EL (cell line): ENCODE measurements at places on chromosomes 2 and 18.

DNA sequence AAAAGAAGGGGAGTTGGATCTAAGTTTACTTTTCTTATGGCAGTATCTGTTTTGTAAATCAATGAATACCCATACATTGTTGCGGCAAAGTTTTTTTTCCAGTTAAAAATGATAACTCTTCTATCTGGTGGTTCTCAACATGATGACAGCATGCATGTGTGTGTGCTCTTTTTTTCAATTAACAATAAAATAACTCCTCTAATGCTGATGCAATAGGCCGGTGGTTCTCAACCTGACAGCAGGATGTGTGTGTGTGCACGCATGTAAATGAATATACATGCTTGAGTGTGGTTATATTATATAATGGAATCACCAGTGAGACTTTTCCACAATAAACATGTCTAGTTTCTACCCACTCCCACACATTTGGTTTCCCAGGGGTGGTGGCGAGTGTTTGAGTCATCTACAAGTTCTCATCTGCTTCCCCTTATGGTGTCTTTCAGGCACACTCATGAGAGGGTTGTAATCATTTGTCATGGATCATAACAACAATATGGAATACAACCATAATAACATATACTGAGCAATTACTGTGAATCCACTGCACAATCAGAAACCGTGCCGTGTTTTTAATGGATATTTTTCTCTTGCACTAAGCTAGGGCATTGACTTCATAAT, 31.2 kb downstream of the PARD3B start:
- no peak for DNase-seq

- DNase-seq: no peak
These were observed 298.4 kb upstream of the HS6ST1 start for GRCh38 chr2:128617029-128617590.

GRCh38 chr2:203787979-203788378, 79.6 kb upstream of the CTLA4 start:
- DNase-seq: no peak

DNA sequence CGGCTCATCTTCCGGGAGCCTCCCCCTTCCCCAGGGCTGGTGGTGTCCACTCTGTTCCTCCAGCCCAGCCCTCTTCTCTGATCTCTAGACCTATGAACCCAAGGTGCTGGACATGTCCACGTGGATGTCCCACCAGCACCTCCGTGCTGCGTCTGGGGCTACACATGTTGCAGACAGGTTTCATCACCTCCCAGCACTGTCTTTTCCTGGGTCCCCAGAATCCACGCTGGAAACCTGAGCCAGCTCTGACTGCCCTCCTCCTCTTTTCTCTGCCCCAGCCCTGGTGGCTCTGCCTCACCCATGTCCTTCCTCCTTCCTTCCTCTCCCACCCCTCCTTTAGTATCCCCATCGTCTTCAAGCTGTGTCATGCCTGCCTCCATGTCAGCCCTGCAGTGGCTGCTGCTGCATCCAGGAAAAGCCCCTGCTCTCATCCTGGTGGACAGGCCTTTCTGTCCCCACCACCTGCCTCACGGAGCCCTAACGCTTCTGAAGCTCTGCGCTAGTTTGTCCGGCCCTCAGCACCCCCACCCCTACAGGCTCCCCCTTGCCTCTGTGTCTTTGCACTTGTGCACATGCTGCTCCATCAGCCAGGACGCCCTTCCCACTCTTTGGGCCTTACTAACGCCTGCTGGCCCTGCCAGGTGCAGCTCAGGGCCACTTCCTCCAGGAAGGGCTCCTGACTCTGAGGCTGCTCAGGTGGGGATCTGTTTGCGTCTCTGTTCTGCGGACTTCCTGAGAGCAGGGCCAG, 105.9 kb downstream of the DYSF start:
- no peak for DNase-seq

GRCh38 chr18:76234676-76235060, 260.4 kb downstream of the ZNF516 start:
- no peak for DNase-seq

GRCh38 chr2:109046925-109047508, 58.0 kb upstream of the EDAR start:
- DNase-seq: no peak

GRCh38 chr2:15756011-15756550, 164.4 kb downstream of the DDX1 start:
- no peak for DNase-seq

GRCh38 chr18:50410894-50411293, 36.0 kb downstream of the SKA1 start:
- DNase-seq: no peak

DNA sequence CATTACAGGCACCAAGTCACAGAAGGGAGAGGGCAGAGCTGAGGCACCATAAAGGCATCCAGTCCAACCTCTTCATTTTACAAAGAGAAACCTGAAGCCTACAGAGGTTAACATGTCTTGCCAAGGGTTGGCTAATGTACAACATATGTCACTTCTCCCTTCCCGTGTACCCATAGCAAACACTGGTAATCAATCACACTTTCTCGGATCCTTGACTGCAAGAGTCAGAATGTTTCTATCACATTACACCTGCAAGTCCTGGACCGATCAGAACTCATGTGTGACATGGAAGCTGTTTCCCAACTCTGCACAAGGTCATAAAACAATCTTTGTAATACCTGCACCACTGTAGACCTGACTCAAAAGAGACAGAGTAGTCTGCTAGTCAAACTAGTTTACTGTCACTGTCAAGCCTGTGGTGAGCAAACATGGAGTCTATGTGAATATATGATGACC, 6.0 kb downstream of the ANKRD44 start:
- DNase-seq: no peak

GRCh38 chr18:6782861-6783260, 53.3 kb downstream of the ARHGAP28 start:
- no peak for DNase-seq

- peak; percentile 90 for DNase-seq
These were observed 81.5 kb downstream of the BCL2 start for GRCh38 chr18:63237881-63238692.

DNA sequence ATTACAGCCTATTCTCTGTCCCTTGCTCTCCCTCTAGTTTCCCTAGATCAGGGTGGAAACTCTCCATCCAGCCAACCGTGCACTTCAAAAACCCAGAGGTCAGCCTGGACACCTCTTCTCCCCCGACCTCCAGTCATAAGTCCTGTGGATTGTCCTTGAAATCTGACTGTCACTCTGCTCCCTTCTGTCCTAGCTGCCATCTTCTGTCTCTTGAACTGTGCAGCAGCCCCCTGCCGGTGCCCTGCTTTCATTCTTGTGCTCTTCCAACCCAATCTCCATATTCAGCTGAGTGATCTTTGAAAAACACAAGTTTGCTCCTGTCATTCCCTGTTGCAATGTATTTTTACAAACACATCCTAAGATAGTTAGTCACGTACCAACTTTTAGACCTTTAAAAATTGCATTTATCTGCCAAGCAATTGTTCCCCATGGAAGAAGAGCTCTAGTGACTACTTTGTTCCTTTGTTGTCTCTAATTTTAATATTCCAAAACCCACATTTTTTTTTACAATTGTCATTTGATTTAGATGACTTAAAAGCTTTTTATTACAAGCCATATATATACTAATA, 254.3 kb downstream of the CAMKMT start:
- no peak for DNase-seq

GRCh38 chr2:142866426-142866825, 11.0 kb upstream of the KYNU start:
- DNase-seq: no peak

DNA sequence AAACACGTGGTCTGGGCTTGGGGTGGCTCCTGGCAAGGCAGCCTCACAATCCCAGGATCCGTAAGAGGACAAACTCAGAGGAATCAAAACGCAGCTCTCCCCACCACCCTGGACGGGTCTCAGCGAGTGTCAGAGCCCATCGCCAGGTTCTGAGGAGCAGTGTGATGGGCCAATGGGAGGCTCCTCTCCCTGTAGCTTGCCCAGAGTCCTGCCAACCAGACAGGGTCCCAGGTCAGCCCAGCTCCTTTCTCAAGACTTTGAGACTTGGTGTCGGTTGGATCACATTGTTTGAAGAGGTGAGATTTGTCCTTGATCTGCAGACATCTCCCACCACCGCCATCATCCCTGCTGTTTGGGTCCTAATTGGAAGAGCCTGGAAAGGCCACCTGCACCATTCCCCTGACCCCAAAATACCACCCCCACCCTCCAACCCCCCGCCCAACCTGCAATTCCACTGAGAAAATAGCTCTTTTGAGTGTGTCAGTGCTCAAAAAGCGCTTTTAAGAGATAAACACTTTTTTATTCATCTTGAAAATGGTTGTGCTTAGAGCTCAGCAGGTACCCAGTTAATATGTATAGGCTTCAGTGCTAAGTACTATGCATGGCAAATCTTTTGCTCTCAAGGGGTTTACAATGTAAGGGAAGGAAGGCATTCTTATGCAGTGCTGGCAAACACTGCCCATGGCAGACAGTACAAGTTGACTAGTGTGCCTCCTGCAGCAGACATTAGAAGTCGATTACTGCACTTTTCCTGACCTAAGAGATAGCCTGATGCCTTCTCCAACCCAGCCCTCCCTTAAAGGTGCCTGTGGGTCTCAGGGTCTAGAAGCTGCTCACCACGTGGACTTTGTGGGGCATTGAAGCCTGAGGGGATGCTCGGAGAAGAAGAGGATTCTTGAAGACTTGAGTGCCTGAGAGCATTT, 50.6 kb downstream of the GLI2 start:
- DNase-seq: no peak

DNA sequence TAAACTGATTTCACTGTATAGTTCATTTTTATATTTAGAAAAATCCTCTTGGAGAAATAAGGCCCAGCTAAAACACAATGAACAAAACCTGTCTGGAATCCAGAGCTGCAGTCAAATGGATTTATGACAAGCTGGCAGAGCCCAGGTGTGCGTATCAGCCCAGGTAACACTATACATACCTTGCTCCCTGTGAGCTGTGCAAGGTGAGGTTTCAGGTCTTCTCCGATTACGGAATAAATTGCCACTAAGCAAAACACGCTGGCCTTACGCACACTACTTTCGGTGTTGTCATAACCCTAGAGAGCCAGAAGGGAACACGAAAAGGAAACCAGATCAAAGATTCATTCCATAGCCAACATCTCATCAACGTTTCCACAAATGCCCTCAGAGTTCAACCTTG, 61.9 kb upstream of the TFCP2L1 start:
- no peak for DNase-seq

- DNase-seq: no peak
These were observed 15.3 kb downstream of the CAPN14 start for GRCh38 chr2:31202041-31202440.

DNA sequence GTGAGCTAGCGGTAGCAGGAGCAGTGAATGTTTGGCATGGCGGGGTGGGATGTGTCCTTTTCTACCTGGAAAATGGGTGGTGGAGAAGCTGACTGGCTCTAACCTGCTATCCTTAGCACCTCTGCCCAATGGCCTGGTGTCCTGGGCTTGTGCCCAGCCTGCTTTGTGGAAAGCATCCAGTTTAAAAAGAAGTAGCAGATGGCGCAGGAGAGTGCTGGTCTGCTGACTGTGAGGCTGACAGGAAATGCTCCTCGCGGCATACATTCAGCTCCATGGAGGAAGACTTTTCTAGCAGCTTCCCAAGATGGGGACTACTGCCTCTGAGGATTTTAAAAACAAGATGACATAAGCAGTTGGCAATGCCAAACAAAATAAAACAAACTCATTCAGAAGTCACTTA, 56.2 kb upstream of the LYPD6B start:
- DNase-seq: no peak

GRCh38 chr2:127194447-127194846, 25.7 kb downstream of the CYP27C1 start:
- DNase-seq: no peak

DNA sequence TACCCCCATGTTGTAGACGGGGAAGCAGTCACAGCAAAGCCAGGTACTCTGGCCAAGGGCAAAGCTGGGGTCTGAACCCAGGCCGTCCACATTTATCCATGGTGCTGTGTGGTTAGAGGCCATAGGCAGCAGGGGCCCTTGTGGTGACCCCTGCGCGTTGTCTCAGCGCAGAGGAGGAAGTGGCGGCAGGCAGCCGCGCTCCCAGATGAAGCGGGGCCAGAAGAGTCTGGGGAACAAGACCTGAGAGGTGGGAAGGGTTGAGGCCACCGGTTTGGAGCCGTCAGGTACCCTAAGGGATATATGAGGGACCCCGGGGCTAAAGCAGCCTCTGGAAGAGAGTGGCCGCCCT, 770 bp downstream of the ZNF396 start:
- peak; percentile 4 for DNase-seq

GRCh38 chr2:42048299-42049220, 739 bp downstream of the PKDCC start:
- DNase-seq: peak; percentile 34

GRCh38 chr18:3972291-3972930, 482.7 kb downstream of the DLGAP1 start:
- no peak for DNase-seq

DNA sequence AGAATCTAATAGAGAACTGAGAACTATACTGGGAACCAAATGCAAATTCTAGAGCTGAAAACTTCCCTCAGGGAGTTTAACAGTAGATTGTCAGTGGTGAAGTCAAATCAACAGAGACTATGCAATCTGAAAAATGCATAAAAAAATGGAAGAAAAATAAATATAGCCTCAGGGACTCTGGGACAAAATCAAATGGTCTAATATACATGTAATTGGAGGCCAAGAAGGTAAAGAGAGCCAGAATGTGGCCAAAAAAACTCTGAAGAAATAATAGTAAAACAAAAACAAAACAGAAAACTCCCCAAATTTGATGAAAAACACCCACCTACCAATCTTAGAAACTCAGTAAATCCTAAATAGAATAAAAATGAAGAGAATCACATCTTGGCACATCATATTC, 16.5 kb downstream of the DNAJC27 start:
- DNase-seq: no peak

GRCh38 chr18:60984510-60984909, 348.7 kb upstream of the CDH20 start:
- no peak for DNase-seq

GRCh38 chr2:6231166-6231565, 539.0 kb downstream of the SOX11 start:
- no peak for DNase-seq

GRCh38 chr18:8984131-8984721, 118.3 kb upstream of the NDUFV2 start:
- DNase-seq: no peak

DNA sequence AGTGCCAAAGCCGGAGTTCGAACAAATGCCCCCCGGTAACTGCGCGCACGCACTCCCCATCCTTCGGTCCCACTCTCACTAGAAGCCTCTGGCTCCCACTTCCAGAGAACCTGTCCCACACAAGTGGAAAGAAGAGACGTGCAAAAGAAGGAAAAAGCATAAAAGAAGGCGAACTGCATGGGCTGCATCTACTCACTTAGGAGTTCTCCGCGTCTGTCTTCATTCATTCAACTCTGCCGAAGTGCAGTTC, 312 bp downstream of the NR4A2 start:
- no peak for DNase-seq

GRCh38 chr18:22018366-22018765, 151.0 kb upstream of the GATA6 start:
- no peak for DNase-seq

GRCh38 chr18:45688833-45689232, 35.1 kb upstream of the SLC14A1 start:
- DNase-seq: no peak
